ENCODE measurements at places on chromosomes 3 and 15.

DNA sequence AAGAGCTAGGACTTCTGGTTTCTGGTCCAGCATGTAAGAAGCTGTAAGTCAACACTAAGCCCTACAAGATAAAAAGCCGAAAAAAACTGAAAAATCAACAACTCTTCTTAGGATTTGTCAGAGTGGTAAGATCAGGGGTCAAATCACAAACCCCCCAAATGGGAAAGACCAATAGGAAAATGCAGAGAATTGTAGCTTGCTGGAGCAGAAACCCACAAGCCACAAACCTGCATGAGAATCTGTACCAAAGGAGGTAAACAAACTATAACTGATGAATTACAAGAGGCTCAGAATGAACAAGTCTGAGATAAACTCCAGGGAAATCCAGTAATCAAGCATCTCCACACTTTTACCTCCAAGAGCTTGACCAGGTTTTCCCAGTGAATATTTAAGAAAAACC lies 36.0 kb downstream of the RFX7 start:
- DNase-seq, result no peak

GRCh38 chr3:128969993-128970739 lies 23.7 kb downstream of the CFAP92 start:
- peak; percentile 28 for DNase-seq

DNA sequence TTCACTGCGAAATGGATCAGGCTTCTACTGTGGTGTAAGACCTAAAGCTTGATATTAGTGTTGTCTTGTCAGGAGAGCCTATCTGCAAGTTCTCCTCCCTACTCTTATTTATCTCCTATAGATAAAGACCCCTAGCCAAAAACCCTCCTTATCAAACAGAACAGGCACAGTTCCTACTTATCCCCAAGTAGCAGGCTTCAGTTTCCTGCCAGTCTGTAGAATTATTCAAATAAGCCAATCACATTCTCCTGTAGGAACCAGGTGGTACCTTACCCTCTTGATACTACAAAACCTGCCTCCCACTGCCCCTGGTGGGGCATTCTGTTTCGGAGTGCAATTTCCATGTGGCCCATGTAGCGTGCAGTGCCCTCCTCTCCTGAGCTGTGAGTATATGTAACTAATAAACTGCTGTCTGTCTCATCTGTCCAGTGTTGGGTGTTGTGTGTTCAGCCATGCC lies 28.7 kb downstream of the HDGFL3 start:
- no peak for DNase-seq

DNA sequence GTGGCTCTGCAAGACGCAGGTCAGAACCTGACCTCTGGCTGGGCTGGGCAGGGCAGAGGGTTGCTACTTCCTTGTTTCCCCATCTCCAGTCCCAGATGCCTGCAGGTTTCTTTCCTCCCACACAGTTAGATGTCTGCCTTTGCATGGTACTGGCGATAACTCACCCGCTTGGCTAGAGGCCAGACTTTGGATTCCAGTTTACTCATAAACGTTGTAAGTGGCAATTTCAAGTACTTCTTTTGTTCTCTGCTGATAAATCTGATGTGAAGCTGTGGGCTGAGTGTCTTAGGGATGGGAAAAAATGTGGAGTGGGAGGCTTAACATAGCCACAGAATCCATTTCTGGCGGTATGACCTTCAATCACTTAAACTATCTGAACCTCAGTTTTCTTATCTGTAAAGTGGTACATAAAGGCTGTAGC lies 194.2 kb downstream of the EBLN2 start:
- no peak for DNase-seq

DNA sequence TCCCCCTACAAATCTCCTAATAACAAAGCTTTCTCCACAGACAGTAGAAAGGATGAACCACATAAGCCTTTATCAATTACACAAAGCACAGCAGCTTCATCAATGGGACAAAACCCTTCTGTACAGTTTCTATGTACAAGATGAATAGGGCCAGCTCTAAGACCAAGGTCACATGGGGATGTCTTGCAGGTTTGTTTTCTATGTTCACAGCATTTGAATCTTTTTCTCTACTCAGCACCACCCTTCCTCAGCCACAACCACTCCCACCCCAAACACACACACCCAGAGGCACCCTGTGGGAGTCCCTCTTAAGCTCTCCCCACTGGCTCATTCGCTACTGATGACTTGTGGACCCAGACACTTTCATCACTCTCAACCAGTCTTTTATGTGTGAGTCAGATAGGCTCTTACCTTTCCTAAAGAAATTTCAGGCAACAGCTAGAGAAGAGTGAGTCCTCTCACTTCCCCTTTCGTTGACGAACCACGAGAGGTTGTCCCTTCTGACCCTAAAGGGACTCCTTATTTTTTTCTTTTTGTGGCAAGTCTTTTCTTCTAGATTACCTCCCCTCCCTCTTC lies 57.9 kb downstream of the ARHGAP31 start:
- no peak for DNase-seq

GRCh38 chr3:72336821-72337479 lies 511.3 kb downstream of the SHQ1 start:
- DNase-seq, result no peak

GRCh38 chr15:94229591-94230369 lies 1.6 kb upstream of the MCTP2 start:
- no peak for DNase-seq

DNA sequence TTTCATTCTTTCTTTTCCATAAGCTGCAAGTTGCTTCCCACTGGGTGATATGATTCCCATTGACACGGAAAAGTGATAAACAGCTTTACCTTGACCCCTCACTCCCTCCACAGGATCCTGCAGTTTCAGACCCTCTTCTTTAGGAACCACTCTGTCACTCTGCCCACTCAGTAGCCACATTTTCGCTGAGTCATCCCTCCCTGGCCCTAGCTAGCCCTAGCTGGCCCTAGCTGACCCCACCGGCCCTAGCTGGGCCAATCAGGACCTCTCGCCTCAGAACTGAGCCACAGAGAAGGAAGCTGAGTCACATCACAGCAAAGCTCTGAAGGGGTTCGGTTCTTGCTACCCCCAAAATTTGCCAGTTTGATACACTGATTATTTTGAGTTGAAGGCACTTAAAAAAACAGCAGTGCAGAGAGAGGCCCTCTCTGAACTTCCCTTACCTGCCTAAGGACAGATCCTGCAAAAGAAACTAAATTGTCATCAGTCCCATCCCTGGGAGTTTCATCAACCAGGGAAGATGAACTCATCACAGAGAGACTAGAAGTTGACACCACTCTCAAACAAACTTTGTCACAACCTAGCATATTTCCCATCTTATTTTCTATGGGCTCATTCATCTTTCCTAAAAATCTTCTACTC lies 233.5 kb upstream of the PROK2 start:
- no peak for DNase-seq

DNA sequence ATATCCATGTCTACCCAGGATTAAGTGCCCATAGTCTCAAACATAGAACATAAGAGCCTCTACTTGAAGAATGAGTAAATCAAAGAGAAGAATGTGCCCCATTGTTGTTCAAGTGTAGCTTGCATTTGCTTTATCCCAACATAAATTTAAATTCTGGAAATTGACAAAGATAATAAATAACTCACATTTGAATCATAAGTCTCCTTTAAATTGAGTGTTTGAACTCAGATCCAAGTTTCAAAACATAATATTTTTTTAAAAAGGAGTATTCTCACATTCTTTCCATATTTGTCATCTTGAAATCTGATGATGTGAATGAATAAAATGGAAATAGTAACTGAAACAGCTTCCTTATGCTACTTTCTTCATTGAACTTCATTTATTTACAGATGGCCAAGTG lies 135.2 kb downstream of the MECOM start:
- DNase-seq, result no peak

DNA sequence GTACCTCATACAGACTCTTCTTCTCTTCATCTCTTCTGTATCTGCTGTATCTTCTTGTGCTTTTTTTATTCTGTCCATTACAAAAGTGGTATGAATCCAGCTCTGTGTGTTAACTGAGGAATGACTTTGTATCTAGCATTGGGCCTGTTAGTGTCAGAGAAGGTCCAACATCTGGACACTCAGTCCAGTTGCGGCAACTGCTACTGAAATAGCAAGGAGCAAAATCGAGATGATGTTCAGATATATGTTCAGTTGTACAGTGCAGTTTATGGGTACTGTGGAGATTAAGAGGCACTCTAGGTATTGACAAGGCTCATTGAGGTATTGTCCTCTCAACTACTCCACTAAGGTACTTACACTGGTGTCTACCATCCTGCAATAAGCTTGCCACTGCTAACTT lies 42.6 kb downstream of the KLHDC8B start:
- DNase-seq, result no peak

DNA sequence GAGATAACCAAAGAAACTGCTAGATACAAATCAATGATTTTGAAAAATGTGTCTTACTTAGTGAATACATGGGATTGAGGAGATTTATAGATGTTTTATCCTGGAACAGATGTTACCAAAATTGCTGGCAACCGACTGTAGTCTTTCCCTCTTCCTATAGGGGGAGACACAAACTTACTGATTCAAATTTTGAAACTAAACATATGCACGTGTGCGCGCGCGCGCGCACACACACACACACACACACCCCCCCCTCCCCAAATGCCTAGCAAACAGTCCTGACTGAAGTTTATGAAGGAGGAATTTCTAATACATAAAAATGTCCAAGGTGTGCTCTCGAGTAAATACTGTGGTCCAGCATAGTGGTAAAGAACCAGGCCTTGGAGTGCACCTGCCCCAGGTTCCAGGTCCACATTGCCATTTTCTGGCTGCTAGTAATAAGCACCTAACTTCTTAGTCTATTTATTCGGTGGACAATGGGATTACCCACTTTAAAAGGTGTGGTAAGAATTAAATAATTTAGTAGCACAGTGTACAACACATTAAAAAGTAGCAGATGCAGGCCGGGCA lies 18.5 kb upstream of the C3orf62 start:
- no peak for DNase-seq

DNA sequence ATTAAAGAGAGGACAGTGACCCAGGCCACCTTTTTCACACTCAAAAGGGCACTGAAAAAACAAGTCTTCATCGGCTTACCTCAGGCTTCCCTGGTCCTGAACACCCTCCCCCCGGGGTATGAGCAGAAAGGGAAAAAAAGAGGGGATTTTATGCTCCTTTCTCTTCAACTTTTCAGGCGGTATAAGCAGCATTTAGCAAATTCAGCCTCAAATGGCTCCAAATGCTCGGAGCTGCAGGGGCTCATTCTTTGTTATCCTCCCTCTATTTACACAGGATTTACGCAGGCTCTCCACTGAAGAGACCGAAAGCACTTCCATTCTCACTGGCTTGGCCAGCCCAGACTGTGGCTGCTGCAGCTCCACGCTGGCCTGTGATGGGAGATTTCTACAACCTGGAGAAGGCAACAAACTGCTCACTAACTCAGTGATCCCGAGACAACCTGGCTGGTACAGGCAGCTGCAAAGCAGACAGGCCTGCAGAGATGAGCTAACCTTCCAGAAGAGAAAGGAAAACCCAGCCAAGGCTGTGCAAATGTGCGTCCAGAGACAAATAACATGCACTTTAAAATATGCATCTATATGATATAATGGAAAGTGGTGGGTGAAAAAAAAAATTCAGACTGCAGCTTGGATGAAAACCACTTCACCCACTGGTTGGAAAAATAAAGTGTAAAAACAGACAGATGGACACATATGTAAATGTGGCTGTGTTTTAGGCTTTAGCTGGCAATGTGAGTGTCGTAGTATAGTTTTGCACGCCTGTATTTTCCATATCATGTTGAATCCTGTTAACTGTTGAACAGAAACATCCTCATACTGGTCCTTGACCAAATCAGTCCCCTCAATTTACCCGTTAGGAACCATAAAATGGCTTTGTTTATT lies 54.2 kb downstream of the MEIS2 start:
- DNase-seq, result no peak

- DNase-seq, result no peak
These were observed 13.5 kb downstream of the GTF2E1 start for GRCh38 chr3:120756061-120756460.

DNA sequence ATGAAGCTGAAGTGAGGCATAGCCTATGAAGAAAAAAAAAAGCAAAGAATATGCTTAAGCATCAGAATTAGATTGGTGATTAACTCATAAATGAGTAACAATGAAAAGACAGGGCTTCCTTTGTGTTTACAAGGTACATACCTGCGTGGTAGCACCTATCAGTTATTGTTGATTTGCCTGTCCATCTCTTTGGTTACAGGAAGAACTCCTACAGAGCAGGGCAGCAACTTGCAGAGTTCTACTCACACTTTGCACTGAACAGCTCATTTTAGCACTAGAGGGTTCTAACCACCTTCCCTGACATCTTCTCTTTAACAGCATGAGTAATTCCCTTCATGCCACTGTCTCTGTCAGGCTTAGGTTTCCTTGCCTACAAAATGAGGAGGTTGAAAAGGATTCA lies 166.0 kb downstream of the DPH6 start:
- no peak for DNase-seq
